ENCODE measurements at places on chromosomes 7 and 10.

DNA sequence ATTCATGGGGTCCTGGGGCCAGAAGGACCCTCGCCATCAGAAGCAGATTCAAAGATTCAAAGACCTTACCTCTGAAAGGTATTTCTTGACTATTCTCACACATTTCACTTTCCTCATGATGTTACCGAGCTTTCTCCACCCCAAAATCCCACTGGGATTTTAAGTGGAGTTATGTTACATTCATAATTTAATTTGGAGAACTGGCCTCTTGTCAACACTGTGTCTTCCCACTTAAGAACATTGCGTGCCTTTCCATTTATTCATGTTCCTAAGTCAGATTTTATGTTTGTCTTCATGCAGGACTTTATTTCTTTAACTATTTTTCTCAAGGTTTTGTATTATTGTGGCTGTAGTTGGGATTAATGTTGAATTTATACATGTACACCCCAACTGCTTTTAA, 123.5 kb upstream of the BMPER start:
- peak; percentile 29 for DNase-seq

DNA sequence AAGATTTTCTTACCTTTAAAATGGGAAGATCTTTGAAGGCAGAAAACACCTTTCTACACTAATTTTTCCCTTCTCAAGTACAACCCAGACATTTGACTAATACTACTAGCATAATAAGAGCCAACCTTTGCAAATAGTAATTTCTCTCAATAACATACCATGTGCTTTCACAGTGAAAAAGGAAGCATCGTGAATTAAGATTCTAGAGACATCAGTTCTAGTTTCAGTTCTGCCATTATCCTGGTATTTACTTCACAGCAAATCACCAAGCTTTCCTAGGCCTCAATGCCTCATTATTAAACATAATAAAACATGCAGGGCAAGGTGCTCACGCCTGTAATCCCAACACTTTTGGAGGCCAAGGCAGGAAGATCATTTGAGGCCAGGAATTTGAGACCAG, 24.9 kb downstream of the GSAP start:
- no peak for DNase-seq

- DNase-seq: no peak
These were observed 8.1 kb upstream of the FAM107B start for GRCh38 chr10:14782691-14783363.

- DNase-seq: no peak
These were observed 35.2 kb upstream of the BMPER start for GRCh38 chr7:33870120-33870519.

- no peak for DNase-seq
These were observed 33.8 kb upstream of the TRIM8 start for GRCh38 chr10:102610441-102610887.

DNA sequence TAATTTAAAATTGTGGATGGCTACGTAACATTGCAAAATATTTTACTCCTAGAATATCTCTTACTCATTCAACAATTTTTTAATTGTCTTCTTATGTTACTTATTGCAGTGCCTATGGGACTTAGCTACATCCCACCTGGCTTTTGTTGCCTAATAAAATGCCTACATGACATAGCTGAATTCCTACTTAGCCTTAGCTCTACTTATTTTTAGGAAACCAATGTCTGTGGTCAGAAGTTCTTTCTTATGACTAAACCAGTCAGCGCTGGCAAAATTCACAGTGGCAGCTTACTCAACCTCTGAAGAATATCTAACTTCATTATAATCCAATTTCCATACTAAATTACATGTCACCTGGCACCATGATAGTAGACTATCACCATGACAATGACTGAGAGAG, 1612.4 kb upstream of the LRRTM3 start:
- DNase-seq: no peak

GRCh38 chr7:45642044-45642443, 67.9 kb downstream of the ADCY1 start:
- DNase-seq: no peak

GRCh38 chr7:29309041-29309854, 114.7 kb downstream of the CHN2 start:
- DNase-seq: no peak

DNA sequence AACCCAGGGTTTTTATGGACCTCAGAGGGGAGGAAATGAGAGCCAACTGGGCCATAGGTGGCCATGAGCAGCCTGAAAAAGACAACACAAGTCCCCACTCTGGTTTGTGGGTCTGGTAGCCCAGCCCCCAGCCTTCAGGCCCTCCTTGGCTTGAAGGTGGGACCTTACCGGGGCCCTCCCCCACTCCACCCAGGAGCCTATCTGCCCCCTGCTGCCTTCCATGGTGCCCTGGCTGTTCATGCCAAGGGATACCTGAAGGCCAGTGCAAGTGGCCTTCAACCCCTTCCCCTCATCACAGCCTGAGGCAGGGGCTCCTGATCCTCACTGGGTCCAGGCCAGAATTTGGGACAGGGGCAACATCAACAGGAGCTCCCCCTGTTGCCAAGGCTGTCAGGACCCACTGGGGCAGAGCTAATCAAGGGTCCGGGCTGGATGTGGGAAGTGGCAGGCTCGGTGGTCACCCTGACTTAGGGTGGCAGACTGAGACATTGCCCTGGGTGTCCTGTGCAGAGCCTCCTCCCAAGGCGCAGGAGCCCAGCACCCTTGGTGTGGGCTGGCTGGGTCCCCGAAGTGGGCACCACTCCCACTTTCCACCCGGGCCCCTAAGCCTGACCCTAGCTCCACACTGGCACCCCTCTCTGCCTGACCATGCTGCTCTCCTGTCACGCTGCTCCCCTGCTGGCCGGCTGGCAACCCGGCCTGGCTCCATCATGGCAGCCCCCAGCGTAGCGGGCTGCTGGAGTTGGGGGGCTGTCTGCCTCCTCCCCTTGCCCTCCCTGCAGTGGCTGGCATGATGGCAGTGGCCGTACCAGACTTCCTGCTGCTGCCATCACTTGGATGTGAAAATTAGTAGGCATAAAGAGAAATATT, 6.4 kb downstream of the WDFY4 start:
- DNase-seq: no peak

DNA sequence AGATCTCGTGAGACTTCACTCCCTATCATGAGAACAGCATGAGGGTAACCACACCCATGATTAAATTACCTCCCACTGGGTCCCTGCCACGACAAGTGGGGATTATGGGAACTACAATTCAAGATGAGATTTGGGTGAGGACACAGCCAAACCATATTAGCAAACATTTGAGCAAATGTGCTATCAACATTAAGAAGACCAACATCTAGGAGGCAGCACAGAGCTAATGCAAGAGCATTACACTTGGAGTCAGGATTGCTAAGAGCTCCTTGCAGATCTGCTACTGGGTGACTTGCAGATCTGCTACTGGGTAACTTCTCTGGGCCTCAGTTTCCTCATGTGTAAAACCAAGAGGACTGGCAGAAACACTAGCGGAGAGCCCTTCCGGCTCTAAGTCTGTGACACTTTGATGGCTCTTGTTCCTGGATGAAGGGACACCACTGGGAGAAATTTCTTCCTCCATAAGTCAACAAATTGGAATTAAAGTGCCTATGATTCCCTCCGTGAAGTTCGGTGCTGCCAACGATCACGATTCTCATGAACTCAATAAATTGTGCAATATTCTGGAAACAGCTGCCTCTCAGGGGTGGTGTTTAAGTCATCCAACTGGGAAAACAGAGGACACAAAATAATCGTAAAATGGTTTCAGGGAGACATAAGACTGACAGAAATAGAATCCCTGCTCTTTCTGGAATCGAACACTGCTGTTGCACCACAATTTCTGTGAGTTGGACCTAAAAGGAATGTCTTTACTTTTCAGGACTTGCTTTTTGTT, 115.8 kb upstream of the ITGB1 start:
- DNase-seq: peak; percentile 43

GRCh38 chr10:132275426-132276178, 32.1 kb downstream of the STK32C start:
- no peak for DNase-seq

- DNase-seq: peak; percentile 69
These were observed 67.2 kb downstream of the SKIDA1 start for GRCh38 chr10:21458126-21458871.

- DNase-seq: no peak
These were observed at the start of gene PRSS2 for GRCh38 chr7:142770661-142771352. TSS of gene PRSS2 (plus strand) at chr7:142770970. CDS start at chr7:142770983, 13 bp downstream.

DNA sequence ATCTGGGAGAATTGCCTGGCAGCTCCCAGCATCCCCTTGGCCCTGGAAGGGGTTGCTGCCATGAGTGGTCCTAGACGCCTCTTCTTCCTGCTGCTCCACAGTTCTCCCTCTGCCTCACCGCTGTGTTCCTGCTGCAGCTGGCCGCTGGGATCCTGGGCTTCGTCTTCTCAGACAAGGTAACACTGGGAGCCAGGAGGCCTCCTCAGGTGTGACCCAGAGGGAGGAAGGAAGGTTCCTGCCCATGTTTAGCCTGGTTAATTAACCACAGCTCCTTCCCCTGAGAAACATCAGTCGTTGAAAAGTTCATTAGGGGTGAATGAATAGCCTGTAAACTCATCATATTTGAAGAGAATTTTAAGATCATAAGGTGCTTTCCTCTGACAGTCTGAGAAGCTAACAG, 18.2 kb downstream of the TSPAN33 start:
- no peak for DNase-seq

DNA sequence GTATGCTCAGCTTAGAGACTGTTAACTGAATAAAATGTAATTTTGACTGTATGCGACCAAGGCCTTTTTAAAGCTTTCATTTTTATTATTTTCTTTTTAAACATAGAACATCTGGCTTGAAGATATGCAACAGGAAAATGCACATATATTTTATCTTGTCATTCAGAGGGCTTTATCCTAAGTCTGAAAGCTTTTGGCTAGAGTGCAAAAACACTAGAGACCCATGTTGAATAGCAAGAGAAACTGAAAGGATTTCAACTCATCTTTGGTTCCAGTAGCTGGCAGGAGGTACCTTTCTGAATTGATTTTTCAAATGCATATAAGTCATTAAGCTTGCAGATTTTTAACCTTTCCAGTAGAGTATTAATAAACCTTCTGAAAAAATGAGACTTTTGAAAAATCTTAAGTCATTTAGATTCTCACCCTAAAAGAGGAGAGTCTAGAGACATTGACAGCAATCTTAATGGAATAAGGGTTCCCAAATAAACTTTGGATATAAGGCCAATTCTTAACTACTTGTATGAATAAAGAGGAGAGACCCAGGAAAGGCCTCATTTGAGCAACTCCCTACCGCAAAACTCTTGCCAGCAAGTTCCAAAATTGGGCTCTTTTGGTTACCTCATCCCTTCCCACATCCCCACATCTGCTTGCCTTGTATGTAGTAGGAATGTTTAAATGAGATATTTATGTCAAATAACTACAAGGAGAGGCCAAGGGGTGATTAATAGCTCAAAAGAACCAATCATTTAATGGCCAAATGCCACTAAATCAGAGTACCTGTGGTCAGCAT, 454.4 kb downstream of the HTR7 start:
- no peak for DNase-seq

DNA sequence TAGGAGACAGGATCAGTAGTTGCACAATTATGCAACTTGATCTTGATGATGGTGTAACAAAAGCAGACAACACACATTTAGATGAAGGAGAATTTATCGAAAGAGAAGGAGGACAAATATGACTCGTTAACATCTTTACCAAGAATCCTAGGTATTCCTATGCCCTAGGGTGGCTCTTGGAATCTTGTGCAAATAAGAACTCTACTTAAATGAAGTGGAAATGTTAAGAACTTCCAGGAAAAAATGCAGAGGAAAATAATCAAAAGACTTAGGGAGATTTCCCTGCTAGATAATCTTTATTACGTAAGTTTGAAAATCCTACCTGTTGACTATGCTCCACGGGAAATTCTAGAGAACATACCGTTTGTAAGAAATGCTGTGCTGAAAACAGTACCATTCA, 485.4 kb downstream of the POM121L12 start:
- DNase-seq: no peak

- no peak for DNase-seq
These were observed 82.0 kb upstream of the RHEB start for GRCh38 chr7:151601521-151602305.

DNA sequence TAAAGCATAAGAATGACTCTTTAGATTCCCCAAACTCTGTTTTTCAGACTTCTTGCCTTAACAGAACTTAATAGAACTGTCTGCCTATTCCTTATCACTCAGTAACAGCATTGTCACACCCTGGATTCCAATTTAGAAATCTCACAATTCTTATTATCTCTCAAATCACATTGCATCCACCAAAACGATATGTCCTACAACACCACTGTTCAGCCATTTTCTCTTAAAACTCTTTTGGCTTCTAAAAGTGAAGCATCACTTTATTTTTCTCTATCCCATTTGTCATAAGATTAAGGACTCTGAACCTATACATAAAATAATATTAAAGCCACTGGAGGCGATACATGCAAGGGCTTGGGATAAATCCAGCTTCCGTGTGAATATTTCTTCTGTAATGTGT, 1.2 kb upstream of the CPED1 start:
- DNase-seq: no peak
